GM13976 (cell line): ENCODE measurements at places on chromosomes 13 and 19.

GRCh38 chr19:56547535-56547934 lies 8.8 kb downstream of the ZFP28 start:
- DNase-seq = no peak

DNA sequence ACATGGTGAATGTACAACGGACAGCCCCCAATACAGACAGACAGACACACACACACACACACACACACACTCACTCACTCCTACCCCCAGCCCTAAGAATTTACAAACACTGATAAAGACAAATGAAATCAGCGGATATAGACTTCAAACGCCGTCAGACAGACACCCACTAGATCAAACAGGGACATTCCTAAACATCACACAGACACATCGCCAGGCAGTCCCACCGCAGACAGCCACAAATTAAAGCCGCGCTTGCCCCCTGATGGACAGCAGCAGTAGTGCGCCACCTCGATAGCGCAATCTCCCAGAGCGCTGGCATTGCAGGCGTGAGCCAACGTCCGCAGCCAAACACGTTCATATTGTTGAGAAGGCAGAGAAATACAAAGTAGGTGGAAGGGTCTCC lies 24.7 kb upstream of the ADGRE1 start:
- peak; percentile 89 for DNase-seq

- peak; percentile 84 for DNase-seq
Observed at GRCh38 chr19:40420766-40421765, 4.7 kb downstream of the SERTAD1 start.

DNA sequence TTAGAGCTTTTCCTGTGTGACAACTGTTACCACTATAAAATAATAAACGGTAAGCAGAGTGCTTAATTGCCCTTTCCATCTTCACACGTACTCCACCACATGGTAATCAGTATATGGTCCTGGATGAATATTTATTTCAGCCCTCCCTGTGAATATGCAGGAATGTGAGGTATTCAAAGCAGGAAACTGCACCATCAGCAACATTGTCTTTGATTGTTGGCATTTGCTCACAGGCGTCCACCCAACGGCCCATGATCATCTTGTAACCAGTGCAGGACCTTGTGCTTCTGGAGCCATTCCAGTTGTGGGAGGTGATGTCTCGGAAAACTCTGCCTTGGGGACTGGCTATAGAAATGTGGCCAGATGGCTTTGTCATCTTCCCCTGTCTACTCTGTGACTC lies 132.6 kb downstream of the COG6 start:
- DNase-seq = no peak

DNA sequence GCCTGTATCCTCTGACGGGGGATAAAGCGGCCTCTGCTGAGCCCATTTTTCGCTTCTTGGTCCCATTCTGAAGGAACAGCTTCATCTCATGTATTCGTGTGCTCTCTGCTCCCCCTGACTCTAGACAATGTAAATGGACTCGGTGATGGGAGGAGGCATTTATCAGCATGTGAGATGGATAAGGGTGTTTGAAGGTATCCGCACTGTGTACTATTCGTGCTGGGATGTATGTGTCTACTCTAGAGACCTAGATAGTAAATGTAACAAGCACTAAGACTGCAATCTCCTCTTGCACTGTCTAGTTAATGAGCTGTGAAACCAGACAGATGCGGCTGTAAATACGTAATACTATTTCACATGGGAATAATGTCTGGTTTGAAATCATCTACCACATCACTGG lies 134.6 kb upstream of the ARGLU1 start:
- DNase-seq = no peak

GRCh38 chr13:34816245-34816884 lies 125.7 kb upstream of the NBEA start:
- DNase-seq = no peak

DNA sequence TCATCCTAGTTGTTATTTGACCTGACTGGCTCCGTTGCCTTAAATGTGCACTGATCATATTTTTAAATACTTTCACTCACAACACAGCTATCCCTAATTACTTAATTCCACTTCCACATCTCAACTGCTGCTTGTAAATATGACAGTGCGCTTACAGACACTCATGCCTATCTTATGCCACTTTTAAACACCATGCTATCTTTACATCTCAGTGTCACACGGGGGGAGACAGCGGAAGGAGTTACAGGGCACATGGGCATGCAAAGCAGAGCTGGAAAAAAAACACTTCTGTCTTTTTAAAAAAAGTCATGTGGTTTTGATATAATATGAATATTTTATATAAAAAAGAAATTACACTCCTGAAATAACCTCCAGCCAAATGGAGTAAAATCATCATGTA lies 44.1 kb downstream of the SMAD9 start:
- DNase-seq = no peak

DNA sequence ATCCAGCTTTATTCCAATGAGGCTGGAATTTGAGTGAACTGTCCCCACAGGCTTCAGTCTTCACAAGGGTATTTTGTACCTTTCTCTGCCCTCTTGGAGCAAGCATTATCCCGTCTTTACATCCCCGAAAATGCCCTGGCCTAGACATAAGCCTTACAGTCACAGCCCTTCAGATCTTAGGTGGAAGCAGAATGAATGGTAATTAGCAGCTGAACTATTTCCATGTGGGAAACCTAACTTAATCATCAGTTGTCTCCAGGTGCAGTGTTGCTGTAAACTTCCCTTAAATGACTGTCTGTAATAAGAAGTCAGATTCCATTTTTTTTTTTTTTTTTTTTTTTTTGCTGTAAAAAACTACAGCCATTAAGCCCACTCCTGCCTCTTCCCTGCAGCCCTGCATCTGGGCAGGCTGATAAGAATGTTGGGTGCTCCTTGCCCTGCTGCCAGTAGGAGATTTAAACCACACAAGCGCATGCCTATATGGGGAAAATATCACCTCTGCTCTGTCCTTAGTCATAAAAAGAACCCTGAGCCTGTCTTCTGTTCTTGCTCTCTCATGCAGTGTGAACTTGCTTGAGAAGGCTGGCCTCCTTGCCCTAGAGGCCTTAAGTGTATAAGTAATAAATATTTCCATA lies 426.8 kb upstream of the SLITRK5 start:
- DNase-seq = no peak

DNA sequence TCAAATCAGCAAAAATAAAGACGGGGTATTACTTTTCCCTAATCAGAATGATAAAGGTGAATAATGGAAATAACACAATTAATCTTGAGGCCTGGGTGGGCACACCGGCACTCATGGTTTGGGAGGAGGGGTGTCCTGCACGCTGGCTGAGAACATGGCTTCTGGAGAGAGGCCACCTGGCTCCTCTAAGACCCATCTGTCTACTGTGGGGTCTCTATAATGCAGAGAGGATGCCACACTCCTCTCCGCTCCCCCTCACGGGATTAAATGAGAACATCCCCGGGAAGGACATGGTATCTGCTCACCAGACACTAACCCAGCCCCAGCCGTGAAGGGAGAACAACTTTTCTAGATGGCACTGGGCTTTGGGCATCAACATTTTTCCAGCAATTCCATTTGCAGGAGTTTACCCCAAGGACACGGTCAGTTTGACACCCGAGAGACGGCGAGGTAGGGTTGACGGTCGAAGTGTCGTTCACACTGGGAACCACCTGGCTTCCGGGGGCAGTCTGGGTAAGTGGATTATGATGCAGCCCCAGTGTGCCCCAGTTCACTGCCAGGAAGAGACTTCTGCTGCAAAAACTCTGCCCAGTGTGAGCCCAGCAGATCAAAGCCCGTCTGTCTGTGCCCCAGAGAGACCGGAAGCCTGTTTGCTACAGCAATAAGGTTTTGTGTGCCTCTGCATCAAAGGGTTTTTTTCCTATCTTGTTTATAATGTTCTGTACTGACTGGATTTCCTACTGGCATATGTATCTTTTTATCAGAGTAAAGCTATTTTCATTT lies 56.6 kb downstream of the CEBPG start:
- no peak for DNase-seq

- no peak for DNase-seq
Observed at GRCh38 chr13:21902709-21903098, 231.8 kb downstream of the FGF9 start.

- DNase-seq = no peak
Observed at GRCh38 chr13:30058429-30058828, 208.0 kb upstream of the UBL3 start.

DNA sequence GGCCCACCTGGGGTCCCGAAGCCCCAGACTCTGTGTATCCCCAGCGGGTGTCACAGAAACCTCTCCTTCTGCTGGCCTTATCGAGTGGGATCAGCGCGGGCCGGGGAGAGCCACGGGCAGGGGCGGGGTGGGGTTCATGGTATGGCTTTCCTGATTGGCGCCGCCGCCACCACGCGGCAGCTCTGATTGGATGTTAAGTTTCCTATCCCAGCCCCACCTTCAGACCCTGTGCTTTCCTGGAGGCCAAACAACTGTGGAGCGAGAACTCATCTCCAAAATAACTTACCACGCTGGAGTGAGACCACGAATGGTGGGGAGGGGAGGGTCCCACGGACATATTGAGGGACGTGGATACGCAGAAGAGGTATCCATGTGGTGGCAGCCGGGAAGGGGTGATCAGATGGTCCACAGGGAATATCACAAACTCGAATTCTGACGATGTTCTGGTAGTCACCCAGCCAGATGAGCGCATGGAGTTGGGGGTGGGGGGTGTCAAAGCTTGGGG lies 1.0 kb upstream of the ICAM5 start:
- peak; percentile 80 for DNase-seq

GRCh38 chr13:91383836-91384235 lies 14.6 kb upstream of the GPC5 start:
- DNase-seq = no peak

DNA sequence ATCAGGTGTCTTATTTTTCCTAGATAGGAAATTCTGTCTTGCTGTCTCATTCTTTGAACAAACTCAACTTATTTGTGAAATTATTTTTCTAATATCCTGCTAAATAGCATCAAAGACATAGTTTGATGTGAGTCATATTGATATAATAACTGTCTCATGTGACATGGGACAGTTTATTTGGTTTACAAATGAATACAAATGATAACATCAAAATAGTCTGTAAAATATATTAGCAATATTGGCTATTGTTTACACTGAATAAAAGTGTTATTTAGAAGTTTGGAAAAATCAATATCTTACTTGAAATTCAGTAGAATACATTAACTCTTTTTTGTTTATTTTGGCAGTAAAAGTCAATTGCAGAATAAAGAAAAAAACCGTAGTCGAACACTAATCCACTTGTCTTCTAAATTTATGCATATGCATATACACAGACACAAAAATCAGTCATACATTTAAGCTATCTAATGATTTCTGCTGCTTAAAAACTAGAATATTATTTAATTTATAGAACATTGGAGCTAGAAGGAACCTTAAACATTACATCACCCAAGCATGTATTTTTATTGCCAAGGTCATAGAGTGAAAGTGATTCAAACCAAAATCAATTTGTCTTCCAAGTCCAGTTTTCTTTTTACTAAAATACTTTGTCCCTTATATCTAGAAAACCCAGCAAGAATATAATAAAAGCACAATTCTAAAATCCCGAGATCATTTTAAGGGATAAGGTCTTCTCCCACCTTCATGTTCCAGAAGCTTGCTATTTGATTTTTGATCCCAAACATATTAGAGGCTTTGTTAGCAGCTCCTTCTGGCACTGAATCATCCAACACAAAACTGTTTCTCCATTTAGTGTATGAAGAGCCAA lies 776.5 kb upstream of the SLITRK1 start:
- DNase-seq = no peak

- peak; percentile 99 for DNase-seq
Observed at GRCh38 chr19:45423589-45424190, at the start of gene ERCC1. Gene ERCC1, minus strand, starts transcription at chr19:45423917. Its CDS starts 543 bp downstream, at chr19:45423374.

DNA sequence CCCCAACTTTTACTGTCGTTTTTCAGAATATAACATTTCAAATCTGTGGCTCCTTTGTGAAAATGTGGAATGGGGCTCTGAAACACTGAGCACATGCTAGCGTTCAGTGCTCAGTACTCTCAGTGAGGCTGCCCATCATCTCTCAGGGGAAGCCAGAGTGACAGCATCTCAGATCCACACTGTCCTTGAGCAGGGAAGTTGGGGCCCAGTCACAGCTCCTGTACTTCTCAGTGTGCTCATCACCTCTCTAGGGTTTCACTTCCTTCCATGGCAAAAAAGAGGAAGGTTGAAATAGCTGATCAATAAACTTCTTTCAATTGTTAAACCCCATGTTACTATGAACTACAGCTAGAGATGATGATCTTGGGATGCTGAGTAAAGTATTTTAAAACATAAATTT lies 565.9 kb upstream of the SPRY2 start:
- DNase-seq = no peak

DNA sequence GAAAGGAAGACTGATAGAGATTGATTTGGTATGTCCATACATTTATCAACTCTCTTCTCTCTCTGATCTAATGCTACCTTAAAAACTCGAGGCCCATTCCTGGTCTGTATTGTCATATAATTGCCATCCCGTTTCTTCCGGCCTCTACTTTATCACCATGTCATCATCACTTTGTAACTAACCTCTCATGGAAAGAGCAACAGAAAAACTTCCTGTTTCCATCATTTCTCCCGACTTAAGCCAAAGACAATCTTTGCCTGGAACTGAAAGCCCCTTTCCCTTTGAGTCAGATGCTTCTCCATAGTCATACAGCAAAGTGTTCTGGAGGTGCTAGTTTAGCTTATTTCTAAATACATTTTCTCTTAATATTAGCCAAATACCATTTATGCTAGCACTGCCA lies 2.8 kb upstream of the STOML3 start:
- no peak for DNase-seq

- no peak for DNase-seq
Observed at GRCh38 chr13:23289917-23290357, 109.2 kb downstream of the SGCG start.
